ENCODE measurements at places on chromosomes 2 and 18.

DNA sequence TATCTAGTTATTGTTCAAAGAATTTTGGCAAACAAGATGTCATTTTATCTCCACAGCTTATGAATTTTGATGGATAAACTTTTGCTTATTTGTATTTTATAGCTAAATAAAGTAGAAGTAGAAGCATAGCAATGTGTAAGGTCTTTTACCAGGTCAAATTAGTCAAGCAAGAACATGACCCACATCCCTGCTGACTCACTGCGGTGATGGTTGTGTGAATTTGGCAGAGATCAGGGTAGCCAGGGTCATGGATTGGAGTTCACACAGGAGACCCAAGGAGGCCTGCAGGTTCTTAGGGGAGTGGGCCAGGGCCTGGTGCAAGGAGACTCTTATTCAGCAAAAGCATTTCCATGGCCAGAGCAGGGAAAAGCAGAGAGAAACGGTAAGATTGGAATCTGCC is 18.7 kb downstream of the SP140 start:
- DNase-seq = no peak

GRCh38 chr2:205858881-205859441 is 176.7 kb downstream of the NRP2 start:
- no peak for DNase-seq

- no peak for DNase-seq
These were observed 1480.9 kb upstream of the SLC39A10 start for GRCh38 chr2:194176134-194176533.

DNA sequence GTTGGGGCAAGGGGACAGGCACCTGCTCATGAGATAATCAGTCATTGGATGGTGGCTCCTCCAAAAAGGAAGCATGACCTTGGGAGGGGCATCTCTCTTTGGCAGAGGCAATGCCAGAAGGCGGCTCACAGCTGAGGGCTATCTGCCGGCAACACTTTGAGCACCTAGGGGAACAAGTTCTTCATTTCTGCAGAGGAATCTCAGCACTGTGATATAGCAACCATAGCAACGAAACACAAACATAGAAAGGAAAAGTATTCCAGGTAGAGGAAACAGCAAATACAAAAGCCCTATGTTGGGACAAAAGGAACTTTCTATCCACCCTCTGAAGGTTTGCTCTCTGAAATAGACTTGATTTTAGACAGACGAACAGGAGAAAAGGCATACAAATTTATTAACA is 89.1 kb upstream of the NEDD4L start:
- DNase-seq = no peak

DNA sequence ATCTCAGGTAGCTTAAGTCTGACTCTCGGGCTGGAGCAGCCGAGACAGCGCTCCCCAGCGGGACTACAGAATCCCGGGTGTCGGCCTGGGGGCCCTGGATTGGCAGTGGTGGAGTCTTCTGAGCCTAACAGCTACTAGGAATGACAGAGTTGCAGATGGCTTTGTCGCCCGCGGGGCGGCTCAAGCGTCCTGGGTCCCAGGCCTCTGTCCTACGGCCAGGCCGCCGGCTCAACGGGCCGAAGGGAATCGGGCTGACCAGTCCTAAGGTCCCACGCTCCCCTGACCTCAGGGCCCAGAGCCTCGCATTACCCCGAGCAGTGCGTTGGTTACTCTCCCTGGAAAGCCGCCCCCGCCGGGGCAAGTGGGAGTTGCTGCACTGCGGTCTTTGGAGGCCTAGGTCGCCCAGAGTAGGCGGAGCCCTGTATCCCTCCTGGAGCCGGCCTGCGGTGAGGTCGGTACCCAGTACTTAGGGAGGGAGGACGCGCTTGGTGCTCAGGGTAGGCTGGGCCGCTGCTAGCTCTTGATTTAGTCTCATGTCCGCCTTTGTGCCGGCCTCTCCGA is 8.8 kb downstream of the SIX2 start:
- no peak for DNase-seq

DNA sequence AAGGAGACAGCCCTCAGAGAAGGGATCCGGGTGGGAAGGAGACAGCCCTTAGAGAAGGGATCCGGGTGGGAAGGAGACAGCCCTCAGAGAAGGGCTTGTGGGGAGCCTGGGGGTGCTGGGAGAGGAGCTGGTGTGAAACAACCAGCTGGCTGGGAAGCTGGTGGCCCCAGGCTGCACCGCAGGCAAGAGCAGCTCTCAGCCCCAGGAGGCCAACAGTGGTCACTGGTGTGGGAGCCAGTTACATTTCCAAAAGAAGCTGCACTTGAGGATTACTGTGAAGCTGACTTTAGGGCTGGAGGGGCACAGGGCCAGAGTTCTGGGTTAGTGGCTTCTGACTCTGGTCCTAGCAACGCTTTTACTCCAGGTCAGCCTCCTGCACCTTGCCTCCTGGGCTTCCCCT is 3.3 kb downstream of the HES6 start:
- DNase-seq = no peak

DNA sequence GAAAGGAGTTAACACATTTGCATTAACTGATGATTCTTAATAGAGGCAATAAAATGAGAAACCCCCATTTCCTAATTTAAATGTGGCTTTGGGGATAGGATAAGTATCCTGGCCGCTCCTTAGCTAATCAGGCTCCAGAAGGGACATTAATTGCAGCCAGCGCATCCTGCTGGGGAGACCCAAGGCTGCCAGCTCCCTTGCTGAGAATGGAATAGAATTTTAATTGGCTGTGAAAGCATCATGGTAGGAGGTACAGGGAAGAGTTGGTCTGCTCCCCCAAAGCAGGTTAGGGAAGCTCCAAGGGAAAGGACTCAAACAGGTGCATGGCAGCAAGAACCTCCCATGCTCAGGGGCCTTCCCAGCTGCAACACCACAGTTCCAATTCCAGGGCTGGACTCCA is 71.4 kb downstream of the MARCHF4 start:
- no peak for DNase-seq

- DNase-seq = no peak
These were observed 103.3 kb downstream of the COL6A3 start for GRCh38 chr2:237310515-237311114.

DNA sequence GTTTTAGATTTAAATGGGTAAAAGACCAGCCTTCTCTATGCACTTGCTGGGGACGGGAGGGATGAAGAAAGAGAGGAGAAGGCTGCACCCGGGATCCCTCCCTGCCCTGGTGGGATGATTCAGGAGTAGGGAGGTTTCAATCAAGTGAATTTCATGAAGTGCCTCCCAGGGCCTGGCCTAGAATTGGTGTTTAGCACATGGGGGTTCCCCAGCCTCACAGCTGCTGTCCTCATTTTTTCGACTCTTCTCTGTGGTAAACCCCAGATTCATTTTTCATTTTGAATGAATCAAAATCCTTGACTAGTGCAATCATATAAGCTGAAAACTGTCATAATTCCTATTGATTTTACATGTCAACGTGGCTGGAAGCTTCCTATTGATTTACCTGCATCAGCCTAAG is 81.1 kb downstream of the LPIN1 start:
- no peak for DNase-seq

DNA sequence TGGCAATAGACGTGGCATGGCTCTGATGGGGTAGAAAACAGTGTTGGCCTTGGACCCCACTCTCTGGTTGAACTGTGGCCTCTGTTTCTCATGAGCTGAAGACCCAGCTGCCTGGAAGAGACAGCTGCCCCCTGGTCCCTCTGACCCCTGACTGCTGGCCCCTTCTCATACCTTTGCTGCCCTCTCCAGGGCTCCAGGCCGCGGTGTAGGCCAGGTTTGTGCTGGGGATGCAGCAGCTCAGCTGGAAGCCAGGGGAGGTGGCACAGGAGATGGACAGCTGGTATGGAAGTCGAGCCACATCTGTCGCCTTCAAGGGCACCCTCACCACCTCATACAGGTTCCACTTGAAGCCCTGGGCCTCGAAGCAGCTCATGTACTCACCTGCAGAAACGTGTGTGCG is 31.7 kb upstream of the SELENOI start:
- no peak for DNase-seq

- no peak for DNase-seq
These were observed 16.7 kb downstream of the IL1R1 start for GRCh38 chr2:102159295-102159694.

GRCh38 chr2:189159717-189160116 is 19.8 kb downstream of the COL5A2 start:
- no peak for DNase-seq

GRCh38 chr18:43060020-43060419 is 55.5 kb downstream of the RIT2 start:
- no peak for DNase-seq

DNA sequence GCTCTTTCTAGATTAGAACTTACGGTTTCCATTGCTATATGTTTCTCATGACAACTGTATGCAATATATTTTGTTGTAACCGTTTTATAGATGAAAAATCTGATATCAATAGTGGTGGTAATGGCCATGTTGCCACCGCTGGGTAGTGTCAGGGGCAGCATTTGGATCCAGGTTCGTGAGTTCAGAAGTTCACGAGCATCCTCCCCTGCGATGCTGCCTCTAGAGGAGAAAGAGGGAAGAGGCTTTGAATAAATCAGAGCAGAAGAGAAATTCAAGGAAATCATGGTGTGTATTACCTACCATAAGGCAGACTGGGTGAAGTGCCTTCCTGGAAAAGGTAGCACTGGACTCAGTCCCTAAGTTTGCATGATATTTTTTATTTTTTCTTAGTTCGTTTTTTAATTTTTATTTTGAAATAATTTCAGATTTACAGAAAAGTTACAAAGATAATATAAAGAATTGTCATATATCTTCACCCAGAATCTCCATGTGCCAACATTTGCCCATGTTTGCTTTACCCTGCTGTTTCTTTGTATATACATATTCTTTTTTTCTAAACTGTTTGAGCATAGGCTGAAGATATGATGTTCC is 3.3 kb upstream of the ZBTB7C start:
- DNase-seq = peak; percentile 36

- DNase-seq = no peak
These were observed 11.9 kb upstream of the B3GNT7 start for GRCh38 chr2:231383416-231384108.

DNA sequence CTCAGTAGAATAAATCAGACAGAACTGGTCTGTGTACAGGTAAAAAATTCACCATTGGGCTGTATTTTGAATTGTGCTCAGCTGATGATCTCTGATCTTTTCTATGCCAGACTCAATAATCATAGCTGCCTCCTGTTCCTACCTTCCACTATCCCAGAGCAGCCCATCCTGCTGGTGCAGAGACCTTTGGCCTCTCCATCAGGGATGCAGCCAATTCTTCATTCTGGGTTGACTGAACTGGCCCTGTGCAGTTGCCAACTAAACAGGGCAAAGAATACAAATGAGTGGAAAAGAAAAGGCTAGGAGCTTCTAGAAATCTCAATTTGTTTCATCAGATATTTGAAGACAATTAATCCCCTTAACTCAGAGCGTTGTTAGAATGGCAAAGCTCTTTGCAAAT is 1781.3 kb upstream of the CELF4 start:
- no peak for DNase-seq

DNA sequence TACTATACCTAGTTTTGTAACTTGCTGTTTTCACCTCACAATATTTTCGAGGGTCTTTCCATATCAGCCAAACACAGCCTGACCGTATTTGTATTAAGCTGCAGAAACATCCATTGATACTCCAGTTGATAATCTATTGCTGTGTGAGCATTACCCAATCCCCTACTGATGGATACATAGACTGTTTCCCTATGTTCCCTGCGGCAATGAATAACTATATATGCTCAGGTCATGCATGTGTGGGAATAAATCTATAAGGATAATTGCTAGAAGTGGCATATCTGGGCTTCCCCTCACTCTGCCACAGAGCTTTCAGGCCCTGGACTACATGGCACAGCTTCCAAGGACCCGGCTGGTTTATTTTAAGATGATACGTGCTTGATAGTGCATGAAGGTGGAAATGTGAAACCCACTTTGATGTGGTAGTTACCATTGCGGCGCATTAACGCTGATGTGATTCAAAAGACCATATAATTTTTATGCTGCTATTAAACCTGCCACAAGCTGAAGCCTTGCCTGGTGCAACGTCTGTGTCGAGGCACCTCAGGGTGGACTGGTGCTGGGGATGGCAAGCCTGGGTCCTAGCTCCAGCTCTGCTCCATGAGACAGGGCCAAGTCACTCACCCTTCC is 130.8 kb upstream of the MSH6 start:
- DNase-seq = no peak

DNA sequence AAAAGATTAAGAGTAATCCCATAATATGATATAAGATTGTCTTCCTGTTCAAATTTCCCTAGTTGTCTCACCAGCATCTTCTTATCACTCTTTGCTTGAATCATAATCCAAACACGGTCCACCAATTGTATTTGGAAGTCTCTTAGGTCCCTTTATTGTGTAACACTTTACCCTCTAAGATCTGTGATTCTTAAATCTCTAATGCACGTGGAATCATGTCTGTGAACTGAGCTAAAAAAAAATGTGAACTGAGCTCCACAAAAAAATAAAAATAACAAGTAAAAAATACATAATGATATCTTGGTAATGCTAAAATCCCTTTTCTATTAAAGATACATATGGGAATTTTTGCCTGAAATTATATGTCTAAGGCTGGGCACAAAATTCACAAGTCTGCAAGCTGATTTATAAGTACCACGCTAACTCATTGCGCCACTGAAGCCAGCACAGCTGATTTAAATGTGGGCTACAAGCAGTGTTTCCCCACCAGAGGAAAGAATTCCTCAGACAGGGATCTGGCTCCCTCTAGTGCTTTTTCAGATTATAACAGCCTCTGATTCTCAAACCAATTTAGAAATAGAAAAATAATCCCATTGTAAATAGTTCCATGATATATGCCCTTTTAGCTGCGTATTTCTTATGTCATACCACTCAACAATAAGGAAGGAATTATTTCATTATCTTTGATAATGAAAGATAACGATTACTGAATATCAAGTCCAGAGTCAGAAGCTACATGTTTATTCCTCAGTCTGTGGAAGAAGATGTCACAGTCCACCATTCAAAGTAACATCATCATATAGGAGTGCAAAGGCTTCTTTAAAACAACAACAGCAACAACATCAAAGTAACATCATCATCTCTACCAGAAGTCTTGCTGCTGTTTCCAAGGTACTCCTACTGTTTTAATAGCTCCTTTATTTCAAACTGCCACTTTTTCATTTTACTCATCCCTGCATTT is 22.9 kb downstream of the RBM43 start:
- peak; percentile 57 for DNase-seq

GRCh38 chr2:224036731-224037361 is 2.2 kb downstream of the SERPINE2 start:
- DNase-seq = no peak

DNA sequence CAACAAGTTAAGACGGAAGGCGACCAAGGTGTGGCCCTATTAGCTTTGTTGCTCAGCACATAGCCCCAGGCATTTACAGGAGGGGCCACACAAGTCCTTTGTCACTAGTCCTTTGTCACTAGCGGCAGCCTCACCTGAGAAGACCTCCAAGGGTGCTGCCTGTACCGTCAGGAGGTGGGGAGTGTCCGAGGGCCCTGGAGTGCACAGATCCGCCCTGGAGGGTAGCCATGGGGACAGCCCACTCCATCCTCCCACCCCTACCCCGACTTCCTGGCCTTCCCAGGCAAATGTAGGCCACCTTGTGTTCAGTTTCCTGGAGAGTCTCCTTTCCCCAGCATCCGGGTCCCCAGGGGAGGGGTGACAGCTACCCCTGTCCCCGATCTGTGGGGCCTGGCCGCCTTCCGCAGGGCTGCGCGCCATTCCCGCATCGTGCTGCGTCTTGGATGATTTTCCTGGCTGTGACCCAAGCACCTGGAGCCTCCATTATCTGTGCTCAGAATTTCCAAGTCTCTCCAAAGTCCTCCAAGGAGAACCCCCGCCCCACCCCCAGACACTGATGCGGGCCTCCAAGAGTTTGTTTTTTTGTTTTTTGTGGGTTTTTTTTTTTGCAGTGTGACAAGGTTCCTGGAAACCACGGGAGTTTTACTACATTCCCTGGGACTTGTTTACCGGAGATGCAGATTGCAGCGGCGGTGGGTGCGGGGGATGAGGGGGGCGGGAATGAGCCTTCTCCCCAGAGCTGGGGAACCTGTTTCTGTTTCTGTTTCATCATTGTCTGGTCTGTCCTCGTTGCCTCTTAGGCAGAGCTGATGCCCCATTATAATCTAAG is 28.6 kb downstream of the TEX44 start:
- DNase-seq = peak; percentile 12
